ENCODE measurements at places on chromosomes 1 and 21. TPM values are rescaled to one million over a fixed set of nuclear protein-coding genes. Genes with fewer than 3 reads are reported as not detected.

Gene CYP2J2
- not detected for total RNA-seq

Gene KIF17
- 4.5 TPM for total RNA-seq

Gene SLC9C2
- not detected for total RNA-seq

Gene CNR2
- total RNA-seq, result not detected

Gene NGF
- 12.5 TPM for total RNA-seq

Gene TMEM200B
- total RNA-seq, result 4.8 TPM

Gene MEX3A
- total RNA-seq, result 2.3 TPM

Gene MTARC2
- total RNA-seq, result 0.56 TPM

Gene UBL4B
- total RNA-seq, result not detected

Gene SH2D5
- total RNA-seq, result 7.2 TPM

Gene AKNAD1
- 0.18 TPM for total RNA-seq

Gene CAPN2
- total RNA-seq, result 430 TPM

Gene BMP8B
- not detected for total RNA-seq

Gene HPCAL4
- not detected for total RNA-seq

Gene CYP4B1
- total RNA-seq, result not detected

Gene HAO2
- not detected for total RNA-seq

Gene CASZ1
- 0.18 TPM for total RNA-seq

Gene HPCA
- not detected for total RNA-seq

Gene KRTAP22-1
- not detected for total RNA-seq

Gene ZBTB8A
- 6.1 TPM for total RNA-seq

Gene VANGL2
- total RNA-seq, result 0.28 TPM

Gene GNG4
- 0.28 TPM for total RNA-seq

Gene HSD3B1
- not detected for total RNA-seq

Gene CTSS
- 0.18 TPM for total RNA-seq

Gene ATP5PO
- 237 TPM for total RNA-seq

Gene HHIPL2
- not detected for total RNA-seq

Gene GPBP1L1
- total RNA-seq, result 57.4 TPM

Gene GJA9
- total RNA-seq, result not detected

Gene HES3
- total RNA-seq, result not detected

Gene APOBEC4
- not detected for total RNA-seq

Gene CAPN8
- total RNA-seq, result not detected

Gene PLA2G2D
- total RNA-seq, result not detected

Gene COL11A1
- 10.0 TPM for total RNA-seq

Data from IMR-90 (cell line).